ENCODE measurements at places on chromosomes 7 and 10. TPM values are rescaled to one million over a fixed set of nuclear protein-coding genes. Genes with fewer than 3 reads are reported as not detected.

UCN3 gene
- total RNA-seq: not detected

AQP1 gene
- total RNA-seq: 1,228 TPM

INSIG1 gene
- total RNA-seq: 98.1 TPM

ODAD2 gene
- total RNA-seq: 4.2 TPM

LRRD1 gene
- total RNA-seq: not detected

NANOS1 gene
- total RNA-seq: not detected

METTL27 gene
- total RNA-seq: 3.7 TPM

TSPAN14 gene
- total RNA-seq: 110 TPM

SNCG gene
- total RNA-seq: 6.4 TPM

TMEM209 gene
- total RNA-seq: 12.6 TPM

HABP2 gene
- total RNA-seq: 2.5 TPM

SGPL1 gene
- 23.4 TPM for total RNA-seq

NACAD gene
- total RNA-seq: 2.3 TPM
